ENCODE measurements at places on chromosomes 1 and 21. TPM values are rescaled to one million over a fixed set of nuclear protein-coding genes. Genes with fewer than 3 reads are reported as not detected.

The SMCP gene
- not detected for total RNA-seq

The C2CD4D gene
- total RNA-seq, result not detected

The C8A gene
- total RNA-seq, result not detected

The C8B gene
- total RNA-seq, result not detected

The CCDC27 gene
- total RNA-seq, result not detected

The NPHS2 gene
- not detected for total RNA-seq

The GNB1 gene
- total RNA-seq, result 167 TPM

The ZNF697 gene
- 7.6 TPM for total RNA-seq

The PEAR1 gene
- total RNA-seq, result not detected

The RNU1-3 gene
- under 0.01 TPM for total RNA-seq

GRCh38 chr1:2425892-2426291, 13.5 kb upstream of the PEX10 start:
- H3K4me3 ChIP-seq, result no peak overlapping the region
- H3K27ac ChIP-seq, result no peak overlapping the region
- H3K36me3 ChIP-seq, result no peaks in the 10 kb centered on the region
- DNase-seq, result no peak

DNA sequence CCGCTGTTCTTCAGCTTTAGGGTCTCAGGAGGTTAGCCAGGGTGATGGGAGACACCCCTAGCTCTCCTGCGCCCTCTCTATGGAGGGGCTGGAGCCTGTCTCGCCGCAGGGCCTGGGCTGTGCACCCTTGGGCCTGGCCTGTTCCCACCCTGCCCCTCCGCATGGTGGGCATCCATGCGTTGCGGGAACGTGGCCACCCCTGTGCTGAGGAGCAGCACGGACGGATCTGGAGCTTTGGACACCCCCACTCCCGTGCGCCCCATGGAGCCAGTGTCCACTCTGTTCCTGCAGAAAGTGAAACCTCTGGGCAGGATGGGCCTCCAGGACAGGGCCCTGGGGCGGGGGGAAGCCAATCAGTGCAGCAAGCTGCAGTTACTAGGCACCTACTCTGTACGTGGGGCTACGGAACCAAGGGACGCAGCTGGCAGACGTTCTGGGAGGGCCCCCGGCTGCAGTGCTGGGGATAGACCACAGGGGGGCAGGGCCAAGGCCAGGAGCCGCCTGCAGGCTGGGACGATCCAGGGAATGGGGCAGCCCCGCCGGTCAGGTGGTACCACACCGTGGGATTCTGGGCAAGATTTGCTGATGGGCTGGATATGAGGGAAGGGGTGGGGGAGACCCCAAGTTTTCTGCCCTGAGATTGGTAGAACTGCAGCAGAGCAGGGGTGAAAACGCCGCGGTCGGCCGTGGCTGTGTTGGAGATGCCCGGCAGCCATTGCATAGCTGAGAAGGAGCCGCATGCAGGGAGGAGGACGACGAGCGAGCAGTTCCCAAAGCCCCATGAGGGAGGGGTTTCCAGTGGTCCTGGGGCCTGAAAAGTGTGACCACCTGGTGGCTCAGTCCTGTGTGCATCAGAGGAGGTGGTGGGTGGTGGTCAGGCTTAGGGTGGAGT, 43.3 kb downstream of the TP73 start:
- H3K27ac ChIP-seq, result no peak overlapping the region
- H3K4me1 ChIP-seq, result peaks cover 24% of the 10 kb centered on the region
- no peak overlapping the region for H3K4me3 ChIP-seq
- DNase-seq, result peak; percentile 44

DNA sequence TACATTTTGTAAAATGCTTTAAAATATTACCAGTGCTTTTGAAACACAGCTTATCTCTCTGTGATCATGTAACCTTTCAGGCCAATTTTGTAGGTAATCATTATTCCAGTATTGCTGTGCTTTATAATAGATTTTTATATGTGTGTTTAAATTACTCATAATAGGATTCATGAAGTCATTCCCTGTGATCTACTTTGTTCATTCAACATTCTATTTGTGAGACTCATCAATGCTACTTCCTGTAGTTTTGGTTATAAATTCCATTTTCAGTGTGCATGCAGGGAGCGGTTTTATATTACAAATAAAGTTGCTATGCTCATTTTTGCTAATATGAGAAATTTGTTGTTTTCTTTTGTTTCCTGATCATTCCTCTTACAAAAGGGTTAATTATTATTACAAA, 4.1 kb upstream of the OR2M5 start:
- H3K27me3 ChIP-seq, result no peaks in the 10 kb centered on the region
- H3K36me3 ChIP-seq, result no peaks in the 10 kb centered on the region
- no peak overlapping the region for H3K27ac ChIP-seq
- no peak for DNase-seq
- H3K4me1 ChIP-seq, result no peaks in the 10 kb centered on the region

DNA sequence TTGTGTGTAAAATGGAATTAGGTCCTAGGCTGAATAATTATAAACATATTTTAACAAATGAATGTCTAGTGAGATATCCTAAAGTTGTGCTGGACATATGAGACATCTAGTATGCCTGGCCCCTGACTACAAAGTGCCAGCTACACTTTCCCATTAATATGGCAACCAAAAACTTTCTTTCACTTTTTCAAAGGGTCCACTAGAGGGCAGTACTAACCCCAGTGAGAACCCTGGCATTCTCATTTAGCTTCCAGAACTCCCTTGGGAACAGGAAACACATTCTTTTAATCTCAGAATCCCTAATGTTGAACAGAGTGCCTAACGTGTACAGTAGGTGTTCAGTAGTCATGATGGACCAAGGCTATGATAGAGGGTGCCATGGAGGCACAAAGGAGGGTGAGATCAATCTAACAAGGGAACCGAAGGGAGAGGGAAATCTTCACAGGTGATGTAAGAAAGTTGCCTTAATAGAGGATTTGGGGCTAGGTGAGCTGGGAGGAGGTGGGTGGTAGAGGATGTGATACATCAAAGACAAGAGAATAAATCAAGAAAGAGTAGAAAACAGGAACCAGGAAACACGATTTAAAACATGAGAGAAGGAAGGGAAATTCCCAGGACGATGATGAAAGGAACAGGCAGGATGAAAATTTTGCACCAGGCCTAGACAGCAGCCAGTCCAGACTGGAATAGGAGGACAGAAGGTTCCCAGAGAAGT, 41.6 kb downstream of the NSL1 start:
- no peak overlapping the region for H3K4me3 ChIP-seq
- no peaks in the 10 kb centered on the region for H3K36me3 ChIP-seq
- no peak overlapping the region for H3K27ac ChIP-seq
- DNase-seq, result peak; percentile 92
- peaks cover 6% of the 10 kb centered on the region for H3K4me1 ChIP-seq

- no peaks in the 10 kb centered on the region for H3K36me3 ChIP-seq
- H3K27ac ChIP-seq, result no peak overlapping the region
- no peak overlapping the region for H3K4me3 ChIP-seq
- no peak for DNase-seq
Observed at GRCh38 chr1:4033129-4033676, 133.1 kb upstream of the C1orf174 start.

- H3K4me3 ChIP-seq, result peak overlapping the region; percentile 88
- no peaks in the 10 kb centered on the region for H3K27me3 ChIP-seq
- H3K4me1 ChIP-seq, result peaks cover 2% of the 10 kb centered on the region
- DNase-seq, result peak; percentile 24
- no peaks in the 10 kb centered on the region for H3K36me3 ChIP-seq
Observed at GRCh38 chr1:32818804-32819541, 1.5 kb downstream of the S100PBP start.

GRCh38 chr21:40512590-40512989, 334.4 kb downstream of the DSCAM start:
- no peaks in the 10 kb centered on the region for H3K27me3 ChIP-seq
- no peak overlapping the region for H3K27ac ChIP-seq
- peak; percentile 61 for DNase-seq
- no peak overlapping the region for H3K4me3 ChIP-seq
- no peaks in the 10 kb centered on the region for H3K36me3 ChIP-seq

GRCh38 chr1:3174487-3175247, 105.7 kb downstream of the PRDM16 start:
- peaks cover 5% of the 10 kb centered on the region for H3K4me1 ChIP-seq
- H3K36me3 ChIP-seq, result no peaks in the 10 kb centered on the region

DNA sequence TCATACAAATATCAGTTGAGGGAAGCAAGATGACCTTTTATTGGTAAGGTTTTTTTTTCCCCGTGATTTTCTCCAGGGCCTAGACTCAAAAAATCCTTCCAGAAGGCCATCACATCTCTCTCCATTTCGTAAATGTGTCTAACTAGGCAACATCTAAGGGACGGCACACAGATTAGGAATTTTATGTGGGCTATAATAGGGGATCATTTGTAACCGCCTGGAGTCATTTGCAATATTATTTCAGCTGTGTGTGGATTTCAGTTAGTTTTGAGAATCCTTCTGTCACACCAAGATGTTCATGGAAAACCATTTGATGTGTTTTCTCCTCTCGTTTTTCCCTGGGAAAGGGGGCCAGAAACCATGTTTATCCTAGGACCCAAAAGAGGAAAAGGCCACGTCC, 63.1 kb downstream of the ATP5PO start:
- peak overlapping the region; percentile 31 for H3K27ac ChIP-seq
- H3K4me3 ChIP-seq, result no peak overlapping the region
- no peaks in the 10 kb centered on the region for H3K27me3 ChIP-seq
- peaks cover 53% of the 10 kb centered on the region for H3K4me1 ChIP-seq
- no peaks in the 10 kb centered on the region for H3K36me3 ChIP-seq

DNA sequence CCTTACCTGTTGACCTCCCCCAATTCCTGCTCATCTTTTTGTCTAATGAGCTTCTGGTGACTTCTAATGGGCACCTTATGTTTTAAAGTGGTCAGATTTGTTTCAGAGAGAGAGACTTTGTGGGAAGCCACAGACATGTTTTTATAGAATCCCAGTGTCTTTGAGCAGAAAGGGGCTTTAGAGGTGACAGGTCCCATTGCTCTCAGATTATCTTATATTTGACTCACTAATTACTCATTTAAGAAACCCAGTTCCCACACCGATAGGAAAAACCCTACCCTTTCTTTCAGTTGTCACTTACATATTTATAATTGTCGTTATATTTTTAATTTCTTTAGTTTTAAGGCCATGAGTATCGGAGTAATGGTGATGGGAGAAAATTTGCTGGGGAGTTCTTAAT, 215.5 kb downstream of the CAMTA1 start:
- H3K27ac ChIP-seq, result no peak overlapping the region
- no peaks in the 10 kb centered on the region for H3K36me3 ChIP-seq
- no peak for DNase-seq
- H3K4me1 ChIP-seq, result no peaks in the 10 kb centered on the region

DNA sequence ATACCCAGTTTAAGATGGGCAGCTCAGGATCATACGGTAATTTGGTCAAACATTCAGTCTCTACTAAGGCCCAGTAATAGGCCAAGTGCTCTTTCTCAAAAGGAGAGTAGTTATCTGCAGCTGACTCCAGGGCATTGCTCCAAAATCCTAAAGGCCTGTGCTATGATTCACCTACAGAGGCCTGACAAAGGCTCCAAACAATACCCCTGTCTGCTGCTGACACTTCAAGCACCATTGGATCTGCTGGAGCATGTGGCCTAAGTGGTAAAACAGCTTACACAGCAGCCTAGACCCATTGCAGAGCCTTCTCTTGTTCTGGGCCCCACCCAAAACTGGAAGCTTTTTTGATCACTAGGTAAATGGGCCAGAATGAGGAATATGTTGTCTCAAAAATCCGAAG, 22.8 kb downstream of the SLAMF7 start:
- H3K27ac ChIP-seq, result no peak overlapping the region
- no peaks in the 10 kb centered on the region for H3K36me3 ChIP-seq
- no peaks in the 10 kb centered on the region for H3K4me1 ChIP-seq
- H3K4me3 ChIP-seq, result no peak overlapping the region

- peaks cover 8% of the 10 kb centered on the region for H3K4me1 ChIP-seq
- peak overlapping the region; percentile 66 for H3K4me3 ChIP-seq
- H3K27ac ChIP-seq, result no peak overlapping the region
- H3K27me3 ChIP-seq, result no peaks in the 10 kb centered on the region
Observed at GRCh38 chr1:151540982-151541377, 871 bp downstream of the TUFT1 start.

DNA sequence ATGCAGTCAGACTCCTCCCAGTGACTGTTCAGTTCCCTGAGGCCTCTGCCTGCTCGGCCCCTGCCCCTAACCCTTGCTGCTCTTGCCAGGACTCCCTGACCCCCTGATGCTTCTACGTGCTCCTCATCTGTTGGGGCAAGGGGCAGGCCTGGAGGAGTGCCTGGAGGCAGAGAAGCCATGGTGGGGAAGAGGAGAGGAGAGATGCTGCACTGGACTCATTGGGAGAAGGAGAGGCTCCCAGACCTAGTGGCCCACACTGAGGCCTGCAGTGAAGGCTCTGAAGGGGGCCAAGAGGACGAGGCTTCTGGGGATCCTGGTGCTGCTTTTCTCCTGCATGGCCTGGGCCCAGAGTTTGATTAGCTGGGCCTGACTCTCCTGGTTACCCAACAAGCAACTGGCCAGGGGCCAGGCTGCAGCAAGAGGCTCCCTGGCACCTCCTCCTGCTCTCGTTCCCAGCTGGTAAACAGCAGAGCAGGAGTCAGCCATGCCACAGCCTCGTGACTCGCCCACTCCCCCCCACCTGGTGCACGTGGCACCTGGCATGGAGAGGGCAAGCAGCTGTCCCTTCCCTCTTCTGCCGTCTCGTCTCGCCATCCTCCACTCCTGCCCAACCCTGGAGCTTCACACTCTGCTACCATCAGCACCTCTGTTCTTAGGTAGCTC, 847 bp upstream of the RORC start:
- H3K27me3 ChIP-seq, result no peaks in the 10 kb centered on the region
- H3K4me1 ChIP-seq, result peaks cover 17% of the 10 kb centered on the region
- H3K27ac ChIP-seq, result no peak overlapping the region

DNA sequence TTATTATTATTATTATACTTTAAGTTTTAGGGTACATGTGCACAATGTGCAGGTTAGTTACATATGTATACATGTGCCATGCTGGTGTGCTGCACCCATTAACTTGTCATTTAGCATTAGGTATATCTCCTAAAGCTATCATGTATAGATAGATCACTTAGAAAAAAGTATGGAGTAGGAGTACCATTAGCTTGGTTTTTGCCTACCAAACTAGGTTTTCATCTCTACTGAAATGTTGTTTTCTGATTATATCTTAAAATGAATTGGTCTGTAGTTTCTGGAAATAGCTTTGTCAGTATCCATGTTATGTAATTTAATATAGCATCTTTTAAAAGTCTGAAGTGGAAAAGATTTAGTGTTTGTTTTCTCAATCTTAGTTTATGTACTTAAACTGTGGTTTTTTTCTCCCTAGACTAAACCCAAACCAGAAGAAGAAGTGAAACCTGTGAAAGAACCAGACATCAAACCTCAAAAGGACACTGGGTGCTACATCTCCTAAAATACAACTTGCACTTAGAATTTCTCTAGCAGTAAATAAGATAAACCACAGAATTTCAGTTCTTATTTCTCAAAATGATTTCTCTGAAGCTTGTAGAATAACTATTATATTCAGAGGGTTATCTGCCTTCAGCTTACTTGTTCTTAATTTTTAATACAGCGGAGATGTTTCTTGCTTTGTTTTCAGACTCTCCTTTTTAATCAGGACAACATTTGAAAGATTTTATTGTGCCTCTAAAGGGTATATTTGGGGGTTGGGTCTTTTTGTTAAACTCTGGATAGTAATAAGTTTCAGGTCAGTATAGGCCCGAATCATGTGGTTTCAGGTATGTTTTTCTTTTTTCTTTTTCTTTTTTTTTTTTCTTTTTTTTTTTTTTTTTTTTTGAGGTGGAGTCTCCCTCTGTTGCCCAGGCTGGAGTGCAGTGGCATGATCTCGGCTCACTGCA, 4.5 kb upstream of the FAM177B start:
- no peak overlapping the region for H3K4me3 ChIP-seq
- H3K27ac ChIP-seq, result no peak overlapping the region
- H3K36me3 ChIP-seq, result peaks cover 67% of the 10 kb centered on the region
- no peaks in the 10 kb centered on the region for H3K4me1 ChIP-seq
- DNase-seq, result no peak

Data from SJCRH30 (cell line).